ENCODE measurements at places on chromosomes 16 and 17.

DNA sequence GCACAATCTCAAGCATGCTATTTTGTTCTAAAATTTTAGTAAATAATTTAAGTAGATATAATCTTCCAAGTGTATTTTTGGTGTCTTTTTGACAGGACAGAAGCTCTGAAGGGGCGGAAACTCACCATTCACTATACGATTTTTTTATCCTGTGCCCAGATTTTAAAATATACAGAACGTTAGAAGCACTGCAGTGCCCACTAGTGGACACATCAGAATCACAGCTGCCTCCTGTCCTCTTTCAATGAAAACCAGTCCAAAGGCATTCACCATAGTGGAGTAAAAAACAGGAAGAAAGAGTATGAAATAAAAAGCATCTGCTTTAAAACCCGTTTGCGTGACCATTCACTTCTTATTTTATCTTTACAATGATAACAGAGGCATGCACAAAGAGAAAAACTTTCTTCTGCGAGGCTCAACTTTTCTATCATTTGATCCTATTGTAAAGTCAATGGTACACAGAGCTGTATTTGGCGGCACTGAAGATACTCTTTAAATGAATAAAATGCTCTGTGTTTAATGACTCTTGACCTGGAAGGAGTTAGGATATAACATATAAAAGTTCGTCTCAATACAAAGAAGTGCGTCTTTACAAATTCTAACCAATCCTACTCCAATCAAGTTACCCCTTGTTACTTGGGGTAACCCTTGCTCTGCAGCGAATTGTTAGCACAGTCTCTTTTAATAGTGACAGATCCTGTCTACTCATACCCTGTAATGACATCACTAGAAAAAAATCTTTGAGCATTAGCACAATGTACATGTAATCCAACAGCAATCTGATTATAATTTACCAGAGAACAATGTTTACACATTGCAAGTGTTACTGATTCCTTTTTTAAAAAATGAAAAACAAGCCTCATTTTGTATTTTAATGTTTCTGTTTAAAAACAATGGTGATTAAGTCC, 339.8 kb upstream of the PSMD7 start:
- peak; percentile 23 for DNase-seq

- peak; percentile 58 for DNase-seq
These were observed at the start of gene CCP110 for GRCh38 chr16:19523559-19524355. CCP110 (plus strand) TSS chr16:19523942; CDS start chr16:19527882, 3,940 bp downstream.

DNA sequence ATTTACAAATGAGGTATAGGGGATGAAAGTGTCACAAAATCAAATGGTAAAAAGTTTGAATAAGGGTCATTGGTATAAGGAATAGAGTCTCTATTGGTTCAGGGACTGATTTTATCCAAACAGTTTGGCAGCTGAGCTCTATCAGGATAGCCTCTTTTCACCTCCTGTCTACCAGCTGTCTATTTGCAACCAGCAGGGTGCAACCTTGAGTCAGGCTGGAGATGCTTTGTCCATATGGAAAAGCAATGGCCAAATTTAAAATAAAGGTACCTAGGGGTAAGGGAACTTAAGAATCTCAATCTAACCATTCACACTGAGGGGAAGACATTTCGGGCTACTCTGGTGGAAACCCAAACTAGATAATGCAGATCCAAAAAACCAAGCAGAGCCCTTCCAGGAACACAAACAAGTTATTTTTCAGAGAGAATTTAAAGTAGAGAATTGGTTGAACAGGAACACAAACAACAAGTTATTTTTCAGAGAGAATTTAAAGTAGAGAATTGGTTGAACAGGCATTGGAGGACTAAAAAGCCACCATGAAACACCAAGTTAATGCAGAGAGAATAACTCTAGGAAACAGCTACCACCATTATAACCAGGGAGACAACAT, 12.6 kb upstream of the CA10 start:
- no peak for DNase-seq

GRCh38 chr17:72561266-72561665, 440.4 kb downstream of the SOX9 start:
- DNase-seq = no peak

GRCh38 chr17:10197721-10198508, 491 bp downstream of the GAS7 start:
- no peak for DNase-seq

DNA sequence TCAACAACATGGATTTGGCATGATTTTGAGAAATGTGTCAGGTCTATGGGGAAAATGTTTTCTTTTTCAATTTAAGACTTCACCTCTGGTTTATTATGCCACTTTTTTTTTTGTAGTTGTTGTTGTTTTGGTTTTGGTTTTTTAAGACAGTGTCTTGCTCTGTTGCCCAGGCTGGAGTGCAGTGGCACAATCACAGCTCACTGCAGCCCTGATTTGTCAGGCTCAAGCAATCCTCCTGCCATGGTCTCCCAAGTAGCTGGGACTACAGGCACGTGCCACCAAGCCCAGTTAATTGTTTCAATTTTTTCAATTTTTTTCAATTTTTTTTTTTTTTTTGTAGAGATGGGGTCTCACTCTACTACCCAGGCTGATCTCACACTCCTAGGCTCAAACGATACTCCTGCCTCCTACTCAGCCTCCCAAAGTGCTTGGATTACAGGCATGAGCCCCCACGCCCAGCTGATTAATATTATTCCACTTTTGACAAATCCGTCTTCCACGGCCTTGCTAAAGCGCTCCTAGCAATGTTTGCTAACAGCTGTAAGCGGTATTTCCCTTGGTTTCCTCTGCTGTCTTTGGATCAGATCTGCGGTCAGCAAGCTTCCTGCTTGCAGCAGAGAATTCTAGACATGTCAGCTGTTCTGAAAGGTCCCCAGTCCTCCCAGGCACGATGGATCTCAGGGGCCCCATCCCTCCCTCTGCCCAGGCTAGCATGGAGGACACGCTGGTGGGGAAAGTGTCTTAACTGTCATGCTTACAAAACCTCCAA, 7.0 kb upstream of the MILR1 start:
- no peak for DNase-seq

GRCh38 chr16:8204769-8205168, 385.5 kb downstream of the TMEM114 start:
- no peak for DNase-seq

- no peak for DNase-seq
These were observed 265.9 kb downstream of the SLC39A11 start for GRCh38 chr17:72826602-72827001.

GRCh38 chr17:64682261-64683181, 20.4 kb upstream of the SMURF2 start:
- DNase-seq = no peak

DNA sequence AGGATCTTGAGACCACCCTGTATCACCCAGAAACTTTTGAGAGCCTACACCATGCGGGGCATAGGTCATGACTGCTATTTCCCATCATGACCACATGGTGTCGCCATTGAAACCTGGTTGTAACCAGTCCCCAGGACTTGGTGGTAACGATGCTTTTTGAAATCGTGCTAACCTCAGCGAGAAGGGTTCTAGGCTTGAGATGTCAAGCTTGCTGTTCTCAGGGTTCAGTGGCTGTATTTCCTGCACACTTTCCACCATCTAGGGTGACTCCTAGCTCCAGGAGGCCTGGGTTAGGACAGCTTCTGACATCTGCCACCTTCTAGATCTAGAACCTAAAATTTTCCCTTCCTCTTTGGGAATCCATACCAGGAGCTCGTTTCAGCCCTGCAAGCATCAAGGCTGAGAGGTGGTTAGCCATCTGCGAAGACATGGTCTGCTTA, 13.0 kb upstream of the SPNS3 start:
- DNase-seq = peak; percentile 62

- no peak for DNase-seq
These were observed 4.6 kb downstream of the PRDM7 start for GRCh38 chr16:90072442-90073105.

DNA sequence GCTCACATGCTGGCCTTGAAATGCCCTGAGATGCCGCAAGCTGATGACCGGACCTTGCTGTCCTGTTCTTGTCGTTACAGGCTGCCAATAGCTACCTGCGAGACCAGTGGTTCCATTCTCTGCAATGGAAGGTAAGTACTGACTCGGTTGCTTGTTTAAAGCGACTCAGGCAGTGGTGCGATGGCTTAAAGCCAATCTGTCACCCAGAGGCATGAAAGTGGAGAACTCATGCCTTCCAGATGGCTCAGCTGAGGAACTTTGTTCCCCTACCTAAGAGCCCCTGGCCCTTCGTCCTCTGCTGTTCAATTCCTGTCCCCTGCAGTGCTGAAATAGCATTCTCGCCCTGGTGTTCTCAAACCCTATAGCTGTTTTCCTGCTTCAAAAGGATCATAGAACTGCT, 158.3 kb upstream of the PLCG2 start:
- DNase-seq = no peak

- no peak for DNase-seq
These were observed 40.5 kb downstream of the ANKRD11 start for GRCh38 chr16:89449726-89450335.

- DNase-seq = no peak
These were observed 74.8 kb upstream of the GRIN2A start for GRCh38 chr16:10256784-10257641.

- no peak for DNase-seq
These were observed 69.9 kb downstream of the AKAP1 start for GRCh38 chr17:57154921-57155320.

DNA sequence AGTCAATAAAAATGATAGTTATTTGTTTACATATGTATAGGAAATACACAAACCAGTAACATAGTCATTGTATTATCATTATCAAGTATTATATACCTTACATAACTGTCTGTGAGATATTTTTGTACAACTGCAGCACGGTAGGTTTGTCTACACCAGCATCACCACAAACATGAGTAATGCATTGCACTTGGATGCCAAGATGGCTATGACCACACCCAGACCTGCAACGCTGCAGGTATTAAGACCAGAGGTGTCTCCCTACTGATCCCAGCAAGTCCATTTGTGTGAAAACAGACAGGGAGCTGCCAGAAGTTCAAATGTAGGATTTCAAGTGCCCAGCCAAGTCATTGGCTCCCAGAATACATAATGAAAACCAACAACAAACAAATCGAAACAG, 34.2 kb upstream of the NOS2 start:
- DNase-seq = no peak

DNA sequence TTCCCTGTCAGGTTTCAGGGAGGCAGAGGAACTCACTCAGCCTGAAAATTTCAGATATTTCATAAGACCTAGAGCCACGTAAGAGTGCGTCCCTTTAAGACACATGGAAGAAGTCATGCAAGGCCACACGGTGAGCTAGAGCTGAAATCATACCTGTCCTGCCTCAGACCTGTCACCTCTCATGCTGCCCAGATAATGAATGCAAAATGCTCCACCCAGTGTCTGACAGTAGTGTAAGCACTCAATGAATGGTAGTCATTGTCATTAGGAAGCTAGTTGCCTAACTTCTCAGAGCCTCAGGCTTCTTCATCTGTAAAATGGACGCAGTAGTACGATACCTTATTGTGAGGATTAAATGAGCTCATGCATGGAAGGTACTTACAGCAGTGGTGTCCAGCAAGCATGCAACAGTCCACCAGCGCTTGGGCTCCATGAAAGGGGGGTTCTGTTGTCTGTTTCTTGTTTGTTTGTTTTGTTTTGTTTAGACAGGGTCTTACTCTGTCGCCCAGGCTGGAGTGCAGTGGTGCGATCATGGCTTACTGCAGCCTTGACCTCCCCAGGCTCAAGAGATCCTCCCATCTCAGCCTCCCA, 60.7 kb downstream of the WSB1 start:
- no peak for DNase-seq

DNA sequence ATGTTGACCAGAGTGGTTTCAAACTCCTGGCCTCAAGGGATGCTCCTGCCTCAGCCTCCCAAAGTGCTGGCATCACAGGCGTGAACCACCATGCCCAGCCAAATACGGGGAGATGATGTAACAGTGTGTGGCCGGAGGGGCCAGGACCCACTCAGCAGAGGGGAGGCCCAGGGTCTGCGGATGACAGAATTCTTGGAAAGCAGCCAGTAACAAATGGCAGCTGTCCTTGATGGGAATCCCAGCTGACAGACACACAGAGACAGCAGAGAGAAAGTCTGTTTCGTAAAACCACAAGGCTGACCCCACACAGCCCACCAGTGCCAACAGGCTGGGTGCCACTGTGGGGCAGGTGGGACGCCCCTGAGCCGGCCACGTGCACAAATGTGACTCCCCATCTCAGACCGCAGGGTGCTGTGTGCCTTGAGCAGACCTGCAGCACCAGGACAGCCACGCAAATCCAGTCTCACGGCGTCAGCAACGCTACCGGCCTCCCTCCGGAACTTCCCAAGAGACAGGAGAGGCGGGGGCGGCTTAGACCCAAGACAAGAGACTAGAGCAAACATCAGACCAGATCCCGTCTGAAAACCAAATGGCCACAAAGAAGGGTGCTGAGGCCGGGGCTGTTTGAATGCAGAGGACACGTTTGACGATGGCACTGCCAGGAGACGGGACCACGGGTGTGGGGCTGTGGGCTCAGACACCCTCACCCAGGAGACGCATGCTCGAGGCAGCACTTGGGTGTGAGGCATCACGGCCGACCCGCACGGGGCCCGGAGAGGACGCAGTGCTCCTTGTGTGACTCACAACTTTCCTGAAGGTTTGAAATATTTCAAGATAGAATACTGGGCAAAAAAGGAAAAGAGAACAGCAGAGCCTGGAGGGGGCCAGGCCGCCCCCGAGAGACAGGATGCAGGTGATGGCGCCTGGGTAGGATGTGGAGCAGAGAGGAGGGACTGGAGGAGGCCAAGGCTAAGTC, 24.6 kb downstream of the CTU2 start:
- no peak for DNase-seq

GRCh38 chr16:12965274-12965804, 63.9 kb downstream of the SHISA9 start:
- no peak for DNase-seq

- no peak for DNase-seq
These were observed 210.0 kb downstream of the MAP2K4 start for GRCh38 chr17:12230481-12231354.

- no peak for DNase-seq
These were observed 23.6 kb downstream of the KCTD19 start for GRCh38 chr16:67302970-67303369.
